ENCODE measurements at places on chromosomes 4 and X.

- DNase-seq = no peak
Observed at GRCh38 chrX:13778916-13779315, 38.0 kb downstream of the GPM6B start.

DNA sequence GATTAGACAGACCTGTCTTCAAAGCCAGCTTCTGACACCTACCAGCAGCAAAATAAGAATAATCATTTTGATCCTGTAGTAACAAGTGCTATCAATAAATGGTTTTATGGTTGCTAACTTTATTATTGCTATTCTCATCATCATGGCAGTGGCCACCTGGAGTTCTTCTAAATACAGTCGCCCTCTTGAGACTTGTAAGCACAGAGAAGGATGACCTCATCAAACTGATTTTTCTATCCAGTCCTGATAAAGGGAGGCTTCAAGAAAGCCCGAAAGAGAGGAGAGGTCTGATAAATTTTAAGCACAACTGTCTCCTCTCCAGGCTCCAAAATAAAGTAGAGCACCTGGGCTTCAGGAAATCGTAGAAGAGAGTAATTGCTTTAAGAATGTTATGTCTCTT is 286.4 kb downstream of the USP46 start:
- no peak for DNase-seq

GRCh38 chr4:75710246-75710645 is 14.1 kb upstream of the USO1 start:
- no peak for DNase-seq

DNA sequence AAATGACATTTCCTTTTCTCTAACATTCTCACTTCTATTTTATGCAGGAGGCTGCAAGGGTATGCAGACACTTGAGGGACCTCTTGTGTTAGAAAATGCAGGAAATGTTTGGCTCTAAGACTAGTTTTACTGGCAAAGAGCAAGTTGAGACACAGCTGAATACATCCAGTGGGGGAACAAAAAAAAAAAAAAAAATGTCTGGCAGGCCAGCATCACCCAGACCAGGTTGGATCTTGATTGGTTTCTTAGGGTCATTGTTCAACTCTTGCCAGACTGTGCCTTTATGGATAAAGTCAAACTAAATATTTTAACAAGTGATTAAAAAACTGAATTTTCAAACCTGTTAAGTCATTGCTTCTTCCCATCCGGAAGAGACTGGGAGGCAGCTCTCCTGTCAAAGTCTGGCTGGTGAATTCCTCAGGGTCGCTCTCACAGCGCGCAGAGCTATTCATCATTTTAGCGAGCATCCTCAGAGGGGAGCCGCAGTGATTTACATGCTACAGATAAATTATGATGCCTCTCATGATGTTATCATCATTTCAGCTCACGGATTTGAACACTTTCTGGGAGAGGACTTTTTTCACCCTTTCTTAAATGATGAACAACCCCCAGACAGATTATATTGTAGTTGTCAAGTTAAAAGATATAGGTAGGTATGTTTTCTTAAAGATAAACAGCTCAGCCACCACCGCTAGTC is 23.6 kb upstream of the PACRGL start:
- DNase-seq = no peak

DNA sequence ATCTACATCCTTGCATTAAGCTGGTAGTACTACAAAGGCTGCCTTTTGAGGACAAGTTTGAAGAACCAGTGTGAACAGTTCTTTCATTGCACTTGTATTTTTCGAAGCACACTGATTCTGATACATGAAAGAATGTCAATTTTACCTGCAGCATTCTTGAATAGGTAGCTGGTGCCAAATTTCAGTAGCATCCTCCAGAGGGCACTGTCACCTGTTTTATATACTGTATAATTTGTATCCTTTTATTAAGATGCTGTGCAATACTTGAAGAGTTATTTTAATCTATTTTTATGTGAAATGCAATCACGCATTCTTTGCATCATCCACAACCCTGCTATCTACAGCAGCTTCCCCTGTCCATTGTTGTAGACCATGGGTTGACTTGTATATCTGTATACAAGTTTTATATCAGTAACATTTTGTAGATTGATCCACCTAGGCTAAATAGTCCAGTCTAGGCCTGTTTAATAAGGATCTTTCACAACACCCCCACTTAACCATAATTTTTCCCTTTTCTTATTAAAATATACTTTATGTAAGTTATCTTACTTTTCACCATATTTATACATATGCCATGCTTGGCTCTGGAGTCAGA is 325.7 kb downstream of the PCDH7 start:
- no peak for DNase-seq

DNA sequence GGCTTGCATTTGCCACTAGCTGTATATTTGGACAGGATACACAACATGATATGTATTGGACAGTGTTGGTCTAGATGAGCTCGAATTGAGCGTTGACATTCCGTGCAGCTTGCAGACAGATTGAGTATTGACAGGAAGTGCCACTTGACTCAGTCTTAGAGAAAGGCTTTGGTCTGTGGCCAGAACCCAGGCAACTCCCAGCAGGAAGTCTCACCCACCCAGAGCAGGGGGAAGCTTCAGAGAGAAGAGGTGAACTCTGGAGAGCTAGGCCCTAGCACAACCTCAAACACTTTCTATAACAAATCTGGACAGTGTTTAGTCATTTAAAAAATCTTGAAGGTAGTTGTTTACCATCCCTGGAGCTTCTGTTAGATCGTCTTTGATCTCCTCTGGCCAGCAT is 280.5 kb downstream of the FBXW7 start:
- no peak for DNase-seq

GRCh38 chr4:83171436-83172039 is 57.0 kb upstream of the PLAC8 start:
- DNase-seq = no peak
